ENCODE measurements at places on chromosomes 11 and 22. TPM values are rescaled to one million over a fixed set of nuclear protein-coding genes. Genes with fewer than 3 reads are reported as not detected.
A peak's percentile ranks its signal among the peaks of the same experiment; 100 is the strongest.

Gene ABTB2
- 12.4 TPM for total RNA-seq

Gene LRRC32
- total RNA-seq = 25.5 TPM

Gene CTSF
- 0.60 TPM for total RNA-seq

Gene NXPE4
- not detected for total RNA-seq

Gene MRGPRE
- total RNA-seq = not detected

Gene MYO18B
- total RNA-seq = 0.23 TPM

Gene SHISAL1
- 2.4 TPM for total RNA-seq

Gene GLYAT
- total RNA-seq = 0.77 TPM

Gene DMC1
- 3.0 TPM for total RNA-seq

- peaks cover 17% of the 10 kb centered on the region for H3K4me1 ChIP-seq
- no peaks in the 10 kb centered on the region for H3K36me3 ChIP-seq
- no peak overlapping the region for H3K27ac ChIP-seq
- H3K4me3 ChIP-seq = no peak overlapping the region
Measured at GRCh38 chr22:49973018-49973961, 12.7 kb downstream of the PIM3 start.

DNA sequence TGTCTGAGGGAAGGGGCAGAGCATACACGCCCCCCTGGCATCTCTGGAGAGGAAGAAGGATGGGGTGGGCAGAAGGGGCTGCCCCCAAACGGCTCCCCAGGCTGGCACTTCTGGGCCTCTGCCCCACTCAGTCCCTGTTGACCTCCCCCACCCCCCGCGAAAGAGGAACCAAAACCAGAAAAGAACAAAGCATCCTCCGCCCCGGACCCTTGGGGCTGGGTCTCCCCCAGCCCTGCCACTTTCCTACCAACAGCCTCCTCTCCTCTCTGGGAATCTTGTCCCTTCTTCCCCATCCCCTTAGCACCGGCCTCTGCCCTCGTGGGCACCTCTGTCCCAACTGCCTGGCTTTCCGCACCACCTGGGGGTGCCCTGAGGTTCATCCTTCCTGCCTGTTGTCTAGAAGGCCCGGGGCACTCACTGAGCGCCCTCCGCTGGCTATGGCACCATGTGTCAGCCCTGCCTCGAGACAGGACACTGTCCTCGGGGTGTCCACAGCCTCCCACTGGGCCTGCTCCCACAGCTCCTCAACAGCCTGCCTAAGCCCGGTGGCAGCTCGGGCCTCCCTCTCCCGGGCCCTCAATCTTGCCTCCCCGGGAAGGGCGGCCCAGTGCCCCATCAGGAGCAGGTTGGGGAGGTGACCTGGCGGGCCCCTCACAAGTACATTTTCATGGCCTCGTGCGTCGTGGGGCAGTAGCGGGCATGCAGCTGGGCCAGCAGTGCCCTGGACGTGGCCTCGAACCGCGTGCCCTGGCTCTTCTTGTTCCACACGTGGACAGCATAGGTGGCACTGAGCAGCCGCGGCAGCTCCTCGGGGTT is 28.2 kb downstream of the A4GALT start:
- H3K27me3 ChIP-seq = no peaks in the 10 kb centered on the region
- H3K27ac ChIP-seq = no peak overlapping the region
- H3K4me1 ChIP-seq = peaks cover 16% of the 10 kb centered on the region
- no peak for DNase-seq
- H3K4me3 ChIP-seq = no peak overlapping the region

GRCh38 chr11:46075168-46075567 is 46.1 kb downstream of the PHF21A start:
- H3K4me1 ChIP-seq = no peaks in the 10 kb centered on the region
- no peaks in the 10 kb centered on the region for H3K27me3 ChIP-seq
- DNase-seq = no peak
- no peaks in the 10 kb centered on the region for H3K36me3 ChIP-seq
- H3K27ac ChIP-seq = no peak overlapping the region
- no peak overlapping the region for H3K4me3 ChIP-seq

DNA sequence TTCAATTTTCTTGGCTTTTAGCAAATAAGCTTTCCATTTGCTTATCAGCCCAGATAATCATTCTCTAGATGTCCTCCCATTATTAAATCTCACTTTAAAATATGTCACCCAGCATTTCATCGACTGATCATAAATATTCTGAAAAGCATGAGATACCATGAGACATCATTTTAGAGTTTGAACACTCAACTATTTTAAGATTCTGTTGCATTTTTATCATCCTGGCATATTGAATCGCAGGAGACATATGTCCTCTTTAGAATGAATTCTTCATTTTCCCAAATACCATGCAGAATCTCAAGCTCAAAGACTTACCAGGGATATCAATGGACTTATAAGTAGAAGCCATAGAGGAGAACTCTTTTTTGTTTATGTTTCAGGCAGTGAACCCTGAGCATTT is at the start of gene OR52A5:
TSS of gene OR52A5 (minus strand) at position 361 of the 400 bp plus-strand sequence. CDS start 5,714 bp downstream, outside the sequence.
- H3K27me3 ChIP-seq = no peaks in the 10 kb centered on the region
- H3K4me3 ChIP-seq = no peak within 1 kb of the TSS
- no peaks in the 10 kb centered on the region for H3K36me3 ChIP-seq
- no peak for DNase-seq
- no peak within 1 kb of the TSS for H3K27ac ChIP-seq

GRCh38 chr11:47991894-47992293 is 11.5 kb downstream of the PTPRJ start:
- H3K27me3 ChIP-seq = no peaks in the 10 kb centered on the region
- H3K36me3 ChIP-seq = no peaks in the 10 kb centered on the region
- H3K4me3 ChIP-seq = no peak overlapping the region
- DNase-seq = no peak
- peak overlapping the region; percentile 82 for H3K27ac ChIP-seq

DNA sequence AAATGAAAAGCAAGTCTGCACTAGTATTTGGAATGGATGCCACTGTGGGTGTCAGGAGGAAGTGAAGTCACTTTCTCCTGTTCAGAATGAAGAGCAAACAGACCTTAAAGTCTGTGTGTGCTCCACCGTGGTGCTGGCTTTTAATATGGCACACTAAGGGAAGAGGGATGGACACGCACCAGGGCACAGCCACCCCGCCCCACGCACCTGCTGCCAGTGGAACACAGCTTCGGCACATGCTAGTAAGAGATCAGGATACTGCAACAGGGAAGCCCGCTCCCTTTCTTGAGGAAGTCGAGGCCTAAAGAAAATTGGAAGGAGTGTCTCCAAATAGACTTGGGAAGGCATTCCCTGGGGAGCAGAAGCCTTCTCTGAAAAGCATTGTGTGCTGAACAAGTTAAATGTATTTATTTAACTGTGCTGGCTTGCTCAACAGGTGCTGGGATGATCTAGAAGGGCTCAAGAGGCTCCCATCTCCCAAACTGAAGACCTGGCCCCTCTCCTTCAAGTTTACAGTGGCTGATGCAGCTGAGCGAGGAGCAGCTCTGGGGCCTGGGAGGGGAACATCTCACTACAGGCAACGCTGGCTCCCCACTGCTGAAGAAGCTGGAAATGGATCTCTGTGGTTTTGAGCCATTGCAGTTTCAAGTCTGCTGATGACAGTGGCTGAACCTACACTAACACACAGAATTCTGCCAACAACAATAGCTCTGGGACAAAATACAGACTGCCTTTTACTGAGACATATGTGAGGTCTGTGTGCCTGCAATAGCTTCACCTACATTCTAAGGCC is 504.6 kb upstream of the B3GAT1 start:
- H3K4me3 ChIP-seq = no peak overlapping the region
- DNase-seq = no peak
- no peaks in the 10 kb centered on the region for H3K4me1 ChIP-seq
- peaks cover 10% of the 10 kb centered on the region for H3K27me3 ChIP-seq
- no peak overlapping the region for H3K27ac ChIP-seq

- H3K27me3 ChIP-seq = no peaks in the 10 kb centered on the region
- no peaks in the 10 kb centered on the region for H3K36me3 ChIP-seq
- peaks cover 4% of the 10 kb centered on the region for H3K4me1 ChIP-seq
- no peak overlapping the region for H3K4me3 ChIP-seq
- DNase-seq = no peak
- H3K27ac ChIP-seq = no peak overlapping the region
Measured at GRCh38 chr22:44587737-44588310, 89.8 kb upstream of the RTL6 start.

- H3K36me3 ChIP-seq = no peaks in the 10 kb centered on the region
- no peaks in the 10 kb centered on the region for H3K27me3 ChIP-seq
- DNase-seq = no peak
Measured at GRCh38 chr11:123388640-123389039, 41.4 kb upstream of the GRAMD1B start.

DNA sequence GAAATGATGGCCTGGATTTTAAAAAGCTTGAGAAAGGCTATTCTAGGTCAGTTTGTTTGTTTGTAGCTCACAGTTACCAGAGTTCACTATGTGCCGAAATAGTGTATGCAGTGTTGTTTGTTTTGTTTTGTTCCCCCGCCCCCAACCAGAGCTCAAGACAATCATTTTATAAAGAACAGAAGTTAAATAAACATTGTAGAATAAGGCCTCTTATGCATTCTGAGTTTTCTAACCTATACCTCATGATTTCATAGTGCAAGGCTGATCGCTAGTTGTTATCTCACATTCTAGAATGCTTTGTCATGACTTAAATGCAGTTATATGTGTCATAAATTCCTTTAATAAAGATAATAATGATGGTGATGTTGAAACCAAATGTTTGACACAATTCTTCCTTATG is 7.8 kb downstream of the KCNA4 start:
- H3K36me3 ChIP-seq = no peaks in the 10 kb centered on the region
- DNase-seq = no peak
- no peak overlapping the region for H3K4me3 ChIP-seq
- H3K4me1 ChIP-seq = no peaks in the 10 kb centered on the region
- H3K27me3 ChIP-seq = peaks cover 7% of the 10 kb centered on the region

DNA sequence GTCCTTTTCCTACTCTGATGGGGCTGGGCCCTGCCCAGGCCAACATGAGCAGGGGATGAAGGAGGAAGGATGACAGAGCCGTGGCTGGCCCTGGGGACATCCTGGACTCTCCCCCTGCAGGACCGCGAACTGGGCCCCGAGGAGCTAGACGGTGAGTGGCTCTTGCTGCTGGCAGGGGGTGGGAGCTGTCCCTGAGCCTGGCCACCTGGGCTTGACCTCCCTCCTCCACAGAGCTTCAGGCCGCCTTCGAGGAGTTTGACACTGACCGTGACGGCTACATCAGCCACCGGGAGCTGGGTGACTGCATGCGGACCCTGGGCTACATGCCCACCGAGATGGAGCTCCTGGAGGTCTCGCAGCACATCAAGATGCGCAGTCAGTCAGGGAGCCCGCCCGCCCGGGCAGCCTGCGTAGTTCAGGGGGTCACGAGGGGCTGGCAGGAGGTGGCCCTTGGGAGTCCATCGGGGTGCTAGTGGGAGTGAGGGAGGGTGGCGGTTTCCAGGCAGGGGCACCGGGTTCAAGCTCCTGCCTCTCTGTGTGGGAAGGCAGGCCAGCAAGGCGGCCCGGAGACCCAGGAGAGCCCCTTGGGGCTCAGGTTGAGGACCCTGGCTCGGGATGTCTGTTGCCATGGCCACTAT is 1.0 kb downstream of the CABP4 start:
- no peak overlapping the region for H3K4me3 ChIP-seq
- DNase-seq = no peak
- H3K36me3 ChIP-seq = no peaks in the 10 kb centered on the region
- no peaks in the 10 kb centered on the region for H3K4me1 ChIP-seq
- no peaks in the 10 kb centered on the region for H3K27me3 ChIP-seq

DNA sequence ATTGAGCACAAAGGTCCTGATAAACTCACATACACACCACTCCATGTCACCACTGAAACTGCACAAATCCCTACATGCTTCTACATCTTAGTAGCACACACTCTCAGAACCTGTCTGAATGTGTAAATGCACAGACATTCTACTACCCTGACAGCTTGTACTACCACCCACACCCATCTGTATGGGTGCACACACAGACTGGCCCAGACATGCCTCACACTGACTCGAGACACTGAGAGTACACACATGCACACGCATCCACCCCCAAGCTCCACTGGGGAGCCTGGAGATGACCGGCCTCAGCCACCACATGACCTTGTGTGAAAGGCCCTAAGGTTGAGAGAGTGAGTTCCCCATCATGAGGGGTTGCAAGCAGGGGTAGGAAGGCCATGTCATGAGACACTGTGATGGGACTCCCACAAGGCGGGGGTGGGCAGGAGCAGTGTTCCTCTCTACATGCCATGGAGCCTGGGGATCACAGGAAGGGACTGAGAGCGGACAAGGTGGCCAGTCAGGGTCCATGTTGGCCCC is 28.1 kb downstream of the ARAP1 start:
- no peaks in the 10 kb centered on the region for H3K27me3 ChIP-seq
- H3K36me3 ChIP-seq = no peaks in the 10 kb centered on the region
- DNase-seq = no peak

DNA sequence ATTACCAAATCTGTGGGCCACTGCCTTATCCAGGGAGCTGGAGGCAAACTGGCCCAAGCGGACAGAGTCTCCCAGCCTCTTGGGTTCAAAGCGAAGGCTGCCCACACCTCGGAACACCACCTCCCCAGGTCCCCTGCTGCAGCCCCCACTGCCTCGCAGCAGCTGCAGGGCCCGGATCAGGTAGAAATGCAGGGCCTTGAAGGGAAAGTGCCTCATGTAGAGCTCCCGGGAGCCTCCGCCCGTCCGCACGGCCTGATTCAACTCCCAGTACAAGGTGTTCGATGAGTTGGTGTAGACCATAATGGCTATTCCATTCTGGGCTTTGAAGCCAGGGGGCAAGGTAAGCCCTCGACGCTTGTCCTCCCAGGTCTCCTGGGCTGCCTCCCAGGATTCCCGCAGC is 2.0 kb downstream of the ART5 start:
- no peaks in the 10 kb centered on the region for H3K27me3 ChIP-seq
- DNase-seq = no peak
- peaks cover 12% of the 10 kb centered on the region for H3K4me1 ChIP-seq
- no peak overlapping the region for H3K4me3 ChIP-seq

DNA sequence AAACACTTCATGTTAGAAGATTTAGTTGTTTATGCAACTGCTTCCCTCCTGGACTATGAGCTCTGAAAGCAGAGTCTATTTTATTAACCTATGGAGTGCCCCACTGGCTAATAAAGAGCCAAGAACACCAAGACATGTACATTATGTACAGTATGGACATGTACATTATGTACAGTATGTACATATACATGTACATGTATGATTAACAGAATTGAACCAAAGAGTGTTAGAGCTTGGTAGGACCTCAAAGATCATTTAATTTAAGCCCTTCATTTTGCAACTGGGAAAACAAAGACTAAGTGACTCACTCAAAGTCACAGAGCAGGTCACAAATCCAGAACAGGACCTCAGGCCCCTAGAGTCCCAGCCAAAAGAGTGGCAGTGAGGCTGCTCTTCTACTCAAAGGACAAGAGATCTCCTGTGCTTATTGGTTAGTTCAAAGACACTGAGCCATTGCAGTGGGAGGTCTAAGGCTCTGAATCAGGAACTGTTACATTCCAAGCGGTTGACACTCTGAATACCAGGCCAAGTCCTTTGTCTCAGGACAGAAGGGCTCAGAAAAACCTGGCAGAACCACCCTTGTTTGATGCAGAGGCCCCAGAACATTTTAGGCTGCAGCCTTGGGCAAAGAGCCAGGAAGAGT is 103.8 kb downstream of the FAM168A start:
- no peaks in the 10 kb centered on the region for H3K27me3 ChIP-seq
- DNase-seq = peak; percentile 7
- no peaks in the 10 kb centered on the region for H3K36me3 ChIP-seq
